ENCODE measurements at places on chromosomes 12 and 14.

GRCh38 chr14:92988786-92989755 is 66.1 kb downstream of the CHGA start:
- no peak for DNase-seq

GRCh38 chr14:73753124-73753886 is 39.1 kb upstream of the PNMA1 start:
- DNase-seq = no peak

DNA sequence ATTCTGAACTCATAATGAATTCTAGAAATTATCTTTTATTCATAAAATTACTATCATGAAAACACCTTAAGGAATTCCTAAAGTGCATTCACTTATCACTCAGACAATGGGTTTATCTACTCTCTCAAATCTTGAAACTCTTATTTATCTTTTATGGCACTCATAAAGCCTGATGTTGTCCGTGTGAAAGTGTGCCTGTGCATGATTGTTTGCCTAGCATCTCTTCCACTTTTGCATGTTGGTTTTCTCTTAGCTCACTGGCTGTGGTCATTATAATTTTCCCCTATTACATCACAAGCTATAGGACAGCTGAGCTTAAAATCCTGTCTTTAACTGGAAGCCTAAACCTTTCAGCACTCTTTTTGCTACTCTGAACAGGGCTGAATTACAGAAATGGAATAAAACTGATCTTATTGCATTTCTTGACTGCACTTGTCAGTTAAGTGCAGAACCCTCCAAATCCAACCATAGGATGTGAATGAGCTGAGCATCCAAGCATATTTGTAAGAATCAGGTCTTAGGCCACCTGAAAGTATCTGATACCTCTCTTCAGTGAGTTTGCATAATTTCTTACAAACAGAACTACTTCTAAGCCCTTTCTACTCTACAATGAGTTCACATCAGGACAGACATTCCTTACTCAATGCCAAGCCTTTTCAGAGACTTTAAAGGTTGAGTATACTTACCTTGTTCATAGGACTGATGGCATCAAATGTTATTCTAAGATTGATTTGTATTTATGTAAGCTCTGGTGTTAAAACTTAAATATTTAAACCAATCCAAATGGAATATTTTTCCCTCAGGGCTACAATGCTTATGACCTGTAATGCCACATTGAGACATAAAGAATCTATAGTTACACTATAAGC is 221.2 kb upstream of the KITLG start:
- DNase-seq = no peak

DNA sequence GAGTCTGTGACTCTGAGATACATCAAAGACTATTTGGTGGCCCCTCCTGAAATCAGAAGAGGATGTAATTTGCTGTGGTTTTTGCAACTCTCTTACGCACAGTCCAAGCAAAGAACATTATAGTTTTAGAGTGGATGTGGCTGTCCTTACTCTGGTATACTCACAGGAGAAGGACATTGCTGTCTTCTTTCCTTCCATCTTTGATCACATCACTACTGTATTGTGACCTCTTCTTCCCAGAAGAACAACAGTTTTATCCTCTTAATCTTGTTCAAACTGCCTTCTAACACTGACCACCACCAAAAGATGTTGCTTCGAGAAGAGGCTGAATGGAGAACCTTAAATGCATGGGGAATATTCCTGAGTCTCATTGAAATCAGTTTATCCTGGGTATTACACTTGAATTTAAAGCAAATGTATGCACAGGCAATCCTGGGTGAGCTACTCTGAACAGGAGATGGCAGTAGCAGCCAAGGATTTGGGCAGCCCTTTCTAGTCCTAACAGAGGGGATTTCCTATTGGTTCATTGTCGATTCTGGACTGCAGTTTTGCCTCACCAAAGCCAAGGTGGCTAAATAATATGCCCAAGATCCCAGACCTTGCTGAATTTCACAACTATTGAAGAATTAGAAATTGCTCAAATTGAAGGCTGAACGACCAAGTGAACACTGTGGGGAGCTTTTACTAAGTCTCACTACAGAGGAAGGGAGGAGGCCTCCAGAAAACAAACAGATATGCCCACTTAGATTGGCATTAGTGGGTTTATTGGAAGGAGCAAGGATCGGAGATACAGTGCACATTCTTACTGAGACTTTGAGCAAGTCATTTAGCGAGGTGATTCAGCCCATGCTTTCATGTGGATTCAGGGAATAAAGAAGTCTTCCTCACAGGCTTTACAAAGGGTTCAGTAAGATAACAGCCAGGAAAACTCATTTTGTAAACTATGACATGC is 282.8 kb downstream of the PAWR start:
- no peak for DNase-seq

DNA sequence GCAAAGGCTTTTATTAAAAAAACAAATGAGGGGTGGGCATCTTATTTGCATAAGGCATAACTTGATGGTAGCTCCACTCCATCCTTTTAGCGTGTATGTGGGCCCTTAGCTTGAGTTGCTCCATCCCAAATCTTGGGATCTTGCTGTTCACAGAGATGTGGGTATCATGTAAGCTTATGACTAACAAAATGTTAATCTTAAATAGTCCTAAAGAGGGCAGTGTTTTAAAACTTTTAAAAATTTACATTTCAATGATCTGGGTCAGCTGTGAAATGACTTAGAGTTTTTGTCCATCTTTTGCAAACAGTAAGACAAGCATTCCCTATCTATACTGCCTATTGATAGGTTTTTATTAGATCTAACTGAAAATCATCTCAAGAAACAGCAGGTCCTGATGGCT is 86.0 kb downstream of the SLCO1A2 start:
- no peak for DNase-seq

All from activated gamma-delta T cell treated with anti-CD3 and anti-CD28 coated beads, Interleukin-2, amount 50 U/mL, for 16 hours (primary cell).